ENCODE measurements at places on chromosomes 13 and 19.

- DNase-seq: no peak
Measured at GRCh38 chr19:28281676-28282075, 931.3 kb downstream of the UQCRFS1 start.

- DNase-seq: no peak
Measured at GRCh38 chr13:31929031-31929770, 102.4 kb upstream of the FRY start.

- no peak for DNase-seq
Measured at GRCh38 chr19:44857837-44858236, 11.7 kb downstream of the NECTIN2 start.

GRCh38 chr13:112959206-112959605 lies 9.8 kb upstream of the MCF2L start:
- no peak for DNase-seq

- DNase-seq: no peak
Measured at GRCh38 chr13:31793246-31793645, 53.9 kb downstream of the RXFP2 start.

GRCh38 chr19:29212356-29212647 lies 649 bp downstream of the UQCRFS1 start:
- no peak for DNase-seq

- no peak for DNase-seq
Measured at GRCh38 chr13:29987340-29987739, 136.9 kb upstream of the UBL3 start.

GRCh38 chr19:1274852-1275259 lies 474 bp upstream of the FAM174C start:
- no peak for DNase-seq

- no peak for DNase-seq
Measured at GRCh38 chr19:55304279-55304978, 20.6 kb downstream of the BRSK1 start.

DNA sequence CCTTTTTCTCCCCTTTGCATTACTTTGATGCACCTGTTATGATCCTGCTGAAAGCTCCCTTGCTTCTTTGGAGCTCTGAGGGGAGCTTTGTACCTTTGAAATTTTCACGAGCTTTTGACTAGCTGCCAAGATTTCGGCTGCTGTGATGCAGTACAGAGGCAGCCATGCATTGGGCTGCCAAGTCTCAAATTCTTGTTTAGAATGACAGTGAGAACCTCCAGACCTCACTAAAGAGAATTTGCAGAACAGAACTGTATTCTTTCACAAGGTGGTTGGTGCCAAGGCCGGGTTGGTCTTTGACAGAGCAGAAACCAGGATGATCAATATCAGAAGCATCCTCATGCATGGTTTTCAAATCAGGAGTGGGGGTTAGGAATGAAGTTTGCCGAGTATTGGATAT lies 414.8 kb downstream of the GPC5 start:
- no peak for DNase-seq

DNA sequence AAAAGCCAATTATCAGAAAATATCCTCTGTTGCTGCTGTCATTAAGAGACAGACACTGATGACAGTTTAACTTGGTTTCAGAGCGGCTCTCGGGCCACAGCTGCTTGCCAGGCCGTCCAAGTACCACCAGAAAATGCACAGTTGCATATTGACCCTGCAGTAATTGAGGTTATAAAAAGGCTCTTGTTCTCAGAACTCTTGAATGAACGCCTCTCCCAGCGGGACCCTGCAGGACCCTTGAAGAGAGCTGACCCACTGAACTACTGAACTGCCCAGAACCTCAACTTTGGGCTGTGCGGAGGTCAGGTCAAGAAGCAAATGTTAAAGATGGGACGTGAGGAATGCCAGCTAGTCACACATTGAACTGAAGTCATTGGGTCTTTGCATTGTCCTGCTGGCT lies 1559.0 kb upstream of the SLC10A2 start:
- DNase-seq: no peak

GRCh38 chr19:55536366-55536765 lies 567 bp downstream of the SBK2 start:
- no peak for DNase-seq

DNA sequence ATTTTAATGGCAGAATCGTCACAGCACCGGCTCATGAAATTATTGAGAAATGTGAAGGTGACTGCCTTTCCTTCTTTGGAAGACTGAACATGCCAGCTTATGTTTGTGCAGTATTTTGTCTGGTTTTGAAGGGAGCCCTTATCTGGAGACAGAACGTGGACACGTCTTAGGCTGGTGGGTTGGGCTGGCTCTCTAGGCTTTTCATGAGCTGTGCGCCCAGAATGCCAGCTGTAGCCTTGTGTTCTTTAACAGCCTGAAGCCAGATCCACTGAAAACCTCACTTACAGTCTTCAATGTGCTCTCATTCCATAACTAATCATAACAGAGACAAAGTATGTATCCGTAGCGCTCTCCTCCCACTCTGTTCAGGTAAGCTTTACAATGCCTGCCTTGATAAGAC lies 184.4 kb upstream of the HTR2A start:
- no peak for DNase-seq
